Stimulated activated effector memory CD8-positive, alpha-beta T cell treated with anti-CD3 and anti-CD28 coated beads, Interleukin-12 subunit alpha, Interleukin-12 subunit beta, amount 100 ng/mL, for 72 hours (primary cell): ENCODE measurements at places on chromosomes 12 and 14.

DNA sequence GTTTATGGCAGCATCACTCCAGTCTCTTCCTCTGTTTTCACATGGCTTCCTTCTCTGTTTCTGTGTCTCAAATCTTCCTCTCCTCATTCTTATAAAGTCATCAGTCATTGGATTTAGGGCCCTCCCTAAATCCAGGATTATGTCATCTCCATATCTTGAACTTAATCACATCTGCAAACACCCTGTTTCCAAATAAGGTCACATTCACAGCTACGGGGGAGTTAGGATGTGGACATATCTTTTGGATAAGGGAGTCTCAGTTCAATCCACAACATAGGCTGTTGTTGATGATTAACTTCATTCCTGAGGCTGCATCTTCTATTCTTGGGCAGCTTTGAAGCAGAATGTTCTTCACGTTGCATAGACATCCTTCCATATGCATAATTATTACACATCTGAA lies 40.3 kb upstream of the NTF3 start:
- no peak for DNase-seq

- DNase-seq: no peak
These were observed 42.0 kb upstream of the CHST11 start for GRCh38 chr12:104414581-104415341.

DNA sequence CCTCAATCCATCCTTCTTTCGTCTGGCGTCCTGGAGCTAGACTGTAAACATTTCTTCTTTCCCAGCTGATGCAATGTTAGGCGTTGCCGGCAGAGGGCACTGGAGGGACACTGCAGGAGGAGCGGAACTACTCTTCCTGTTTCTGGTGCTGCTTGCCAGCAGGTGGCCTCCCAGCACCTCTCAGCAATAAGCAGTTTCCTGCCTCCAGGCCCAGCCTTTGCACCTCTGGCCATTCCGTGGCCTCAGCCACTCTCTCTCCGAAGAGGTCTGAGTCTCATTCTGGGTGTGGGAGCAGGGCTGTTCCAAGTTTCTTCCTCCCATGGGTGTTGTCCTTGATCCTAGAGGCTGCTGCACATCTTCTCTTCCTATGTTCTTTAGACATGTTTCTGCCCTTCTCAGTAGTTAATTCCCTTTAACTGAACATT lies 7.5 kb upstream of the ASPG start:
- DNase-seq: peak; percentile 90

DNA sequence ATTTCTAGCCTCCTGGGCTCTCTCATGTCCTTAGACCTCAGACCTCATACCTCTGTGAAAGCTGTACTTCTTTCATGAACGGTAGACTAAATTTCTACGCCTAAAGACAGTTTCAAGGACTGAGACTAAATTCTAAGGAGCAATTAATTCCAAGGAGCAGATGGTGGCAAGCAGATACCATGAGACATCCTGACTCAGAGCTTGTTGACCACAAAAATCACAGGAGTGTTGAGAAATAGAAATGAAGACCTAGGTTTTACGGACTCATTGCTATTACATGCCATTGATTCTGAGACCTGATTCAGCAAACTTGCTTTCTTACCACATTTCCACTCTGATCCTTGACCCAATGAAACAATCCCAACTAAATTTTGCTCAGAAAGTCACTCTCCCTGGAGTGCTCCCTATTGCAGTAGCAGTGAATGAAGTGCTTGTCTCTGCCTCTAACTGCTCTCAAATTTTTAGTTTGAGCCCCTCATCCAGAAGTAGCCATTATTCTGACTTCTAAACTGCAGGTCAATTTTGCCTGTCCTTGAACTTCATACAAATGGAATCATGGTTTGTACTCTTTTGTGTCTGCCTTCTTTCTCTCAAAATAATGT lies 52.0 kb downstream of the PEX5 start:
- no peak for DNase-seq

DNA sequence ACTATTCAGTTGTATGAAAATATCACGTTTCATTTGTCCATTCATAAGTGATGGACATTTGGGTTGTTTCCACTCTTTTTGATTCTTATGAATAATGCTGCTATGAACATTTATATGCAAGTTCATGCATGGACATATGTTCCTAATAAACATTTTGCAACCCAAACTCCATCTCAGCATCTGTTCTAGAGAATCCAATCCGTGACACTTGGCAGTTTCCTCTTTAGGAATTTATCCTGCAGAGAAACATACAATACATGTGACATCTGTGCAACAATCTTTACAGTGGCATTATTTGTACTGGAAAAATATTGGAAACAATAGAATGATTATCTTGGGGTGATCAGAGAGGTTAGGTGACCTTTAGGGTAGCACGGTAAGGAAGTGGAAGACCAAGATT lies 290.8 kb upstream of the SRRM4 start:
- DNase-seq: no peak

- DNase-seq: no peak
These were observed 139.6 kb downstream of the SLC2A13 start for GRCh38 chr12:39966256-39966655.
